CD4-positive, alpha-beta T cell treated with Interleukin-10 for 1 hour (primary cell): ENCODE measurements at places on chromosomes 5 and 9.
A peak's percentile ranks its signal among the peaks of the same experiment; 100 is the strongest.

DNA sequence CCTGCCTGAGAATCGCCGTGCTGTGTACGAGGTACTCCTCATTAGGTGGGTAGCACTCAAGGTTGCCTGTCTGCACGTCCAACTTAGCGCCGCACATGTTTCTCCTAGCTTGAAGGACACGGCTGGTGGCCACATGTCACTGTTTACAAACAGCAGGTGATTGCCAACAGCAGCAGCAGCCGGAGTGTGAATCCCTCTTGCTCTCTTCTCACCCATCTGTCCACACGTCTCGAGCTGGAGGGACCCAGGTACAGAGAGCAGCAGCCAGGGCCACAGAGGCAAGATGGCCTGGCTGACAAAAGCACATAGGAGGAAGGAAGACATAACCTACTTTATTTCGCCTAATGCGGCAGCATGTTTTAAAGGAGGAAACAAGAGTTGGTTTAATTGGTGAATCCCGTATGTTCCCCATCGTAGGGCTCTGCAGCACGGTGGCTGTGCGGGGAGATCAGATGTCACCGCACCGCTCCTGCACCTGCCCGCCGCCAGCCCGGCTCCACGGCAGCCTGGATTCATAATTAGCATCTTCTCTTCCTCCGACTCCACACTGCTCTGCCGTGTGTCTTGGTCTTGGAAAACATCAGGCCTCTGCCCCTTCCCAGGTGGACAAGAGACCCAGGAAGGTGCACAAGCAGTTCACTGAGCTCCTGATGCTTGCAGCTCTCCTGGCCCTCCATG lies 201.6 kb upstream of the IRX1 start:
- no peak for DNase-seq

- DNase-seq = no peak
These were observed 252.9 kb downstream of the MAN2A1 start for GRCh38 chr5:109942646-109943045.

DNA sequence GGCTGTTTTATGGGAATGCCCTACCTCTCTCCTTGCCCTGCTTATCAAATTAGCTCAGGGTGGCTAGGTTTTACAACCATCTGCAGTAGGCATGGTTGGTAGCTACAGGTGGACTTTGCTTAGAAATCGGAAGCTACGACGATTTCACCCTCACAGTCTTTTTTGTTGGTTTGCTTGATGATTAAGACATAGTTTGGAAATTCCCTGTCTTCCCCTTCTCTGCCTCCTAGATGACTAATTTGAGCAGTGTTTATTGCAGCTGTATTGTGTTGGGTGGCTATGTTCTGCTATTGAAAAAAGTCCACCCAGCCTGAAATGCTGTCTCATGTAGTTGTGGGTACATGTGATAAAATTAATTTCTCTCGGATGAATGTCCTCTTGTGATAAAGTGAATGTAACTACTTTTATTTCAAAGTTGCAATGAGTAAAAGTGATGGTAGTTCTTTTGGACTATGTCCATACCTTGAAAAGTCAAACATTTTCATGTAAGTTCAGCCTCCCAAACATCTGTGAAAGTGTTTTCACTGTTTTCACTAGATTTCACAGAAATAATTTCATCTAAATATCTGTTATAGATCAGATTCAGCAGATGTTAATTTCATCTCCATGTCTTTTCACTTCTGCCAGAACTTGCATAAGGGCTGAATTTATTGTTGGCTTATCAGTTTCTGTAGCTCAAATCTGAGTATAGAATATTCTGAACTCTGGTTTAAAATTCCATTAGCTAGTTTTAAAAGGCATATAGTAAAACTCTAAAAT lies 37.3 kb upstream of the FYB1 start:
- peak; percentile 57 for DNase-seq

DNA sequence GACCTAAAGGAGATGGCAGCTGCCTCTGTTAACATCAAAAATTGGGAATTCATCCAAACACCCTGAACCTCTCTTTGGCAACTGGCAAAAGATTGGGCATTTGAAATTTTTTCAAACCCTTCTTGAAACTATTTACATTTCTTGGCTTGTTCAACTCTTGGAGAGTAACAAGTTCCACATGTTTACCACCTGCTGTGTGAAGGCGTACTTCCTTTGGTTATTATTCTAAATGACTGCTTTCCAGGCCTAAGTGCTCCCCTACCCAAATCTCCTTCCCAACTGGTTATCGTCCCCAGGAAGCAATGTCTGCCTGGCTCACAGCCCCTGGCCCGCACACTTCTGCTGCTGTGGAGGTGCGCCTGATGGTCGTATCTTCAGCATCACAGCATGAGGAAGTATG lies 422.7 kb downstream of the DMAC1 start:
- no peak for DNase-seq

DNA sequence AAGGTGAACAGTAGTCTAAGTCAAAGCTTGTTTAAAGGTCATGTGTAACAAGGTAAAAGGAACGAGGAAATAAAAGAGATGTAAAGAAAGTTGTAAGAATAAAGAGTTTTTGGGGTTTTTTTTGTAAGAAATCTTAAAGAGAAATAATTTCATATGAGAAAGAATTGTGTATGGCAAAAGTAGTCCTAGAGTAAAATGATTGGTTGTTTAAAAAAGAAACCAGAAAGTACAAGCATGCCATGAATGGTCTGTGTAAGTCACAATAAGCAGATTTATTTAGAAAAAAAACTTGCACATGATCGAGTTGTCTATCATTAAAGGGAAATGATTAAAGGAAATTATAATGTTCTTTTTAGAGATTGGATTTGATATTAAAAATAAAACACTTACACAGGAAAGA lies 172.6 kb upstream of the TUSC1 start:
- DNase-seq = no peak

- DNase-seq = no peak
These were observed 63.5 kb upstream of the PHYKPL start for GRCh38 chr5:178296066-178296465.

DNA sequence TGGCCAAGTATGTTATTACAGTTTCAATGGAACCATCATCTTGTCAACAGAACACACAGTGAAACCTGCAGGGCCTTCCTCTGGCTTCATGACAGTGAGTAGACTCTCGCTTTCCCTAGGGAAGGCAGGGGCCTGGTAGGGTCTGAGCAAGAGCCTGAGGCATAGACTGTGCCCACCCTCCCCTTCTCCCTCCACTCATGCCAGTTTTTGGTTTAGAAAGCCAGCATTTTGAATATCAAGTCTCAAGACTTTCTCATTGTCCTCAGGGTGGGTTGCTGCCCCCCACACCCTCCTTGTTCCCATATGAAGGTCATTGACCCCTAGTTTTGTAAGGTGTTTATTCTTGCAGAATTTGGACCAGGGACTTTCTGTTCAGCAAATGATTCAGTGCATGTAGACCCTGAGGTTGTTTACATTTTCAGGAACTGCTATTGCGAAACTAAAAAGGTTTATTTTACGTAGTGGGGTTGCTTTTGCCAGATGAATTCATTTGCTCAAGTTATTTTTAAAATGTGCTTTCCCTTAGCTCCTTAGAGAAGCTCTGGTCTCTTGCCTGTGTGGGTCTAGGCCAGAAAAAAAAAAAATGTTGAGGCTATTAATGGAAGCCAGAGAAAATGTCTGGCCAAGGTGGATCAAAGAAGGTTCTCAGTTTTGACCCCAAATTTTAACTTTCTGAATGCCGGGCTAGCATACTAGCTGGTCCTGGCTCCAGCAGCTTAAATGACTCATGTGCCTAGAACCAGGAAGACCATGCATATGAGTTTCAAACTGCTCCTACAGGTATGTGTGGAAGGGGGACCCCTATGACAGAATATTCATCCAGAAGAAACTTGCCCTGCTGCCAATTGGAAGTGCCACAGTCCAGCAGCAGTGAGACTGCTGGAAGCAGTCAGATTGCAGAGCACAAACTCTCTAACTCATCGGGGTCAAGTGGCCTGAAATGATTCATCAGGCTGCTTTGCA lies 10.1 kb upstream of the MOB3B start:
- no peak for DNase-seq

DNA sequence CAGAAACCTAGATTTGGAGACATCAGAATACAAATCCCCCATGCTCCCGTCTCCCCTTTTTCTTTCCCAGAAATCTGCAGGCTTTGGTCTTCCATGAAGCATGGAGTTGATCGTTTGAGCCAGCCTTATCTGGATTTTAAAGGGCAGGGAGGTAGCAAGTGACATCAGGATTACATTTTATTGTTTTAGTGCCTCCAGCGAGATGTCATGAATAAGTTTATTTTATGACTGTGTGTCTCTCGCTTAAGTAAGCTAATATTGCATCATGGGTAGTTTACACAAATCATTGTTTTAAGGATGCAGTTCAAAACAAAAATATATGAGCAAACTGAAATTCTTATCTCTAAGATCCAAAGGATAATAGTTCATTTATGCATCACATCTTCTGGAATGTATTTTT lies 50.7 kb upstream of the TNFSF8 start:
- DNase-seq = no peak

GRCh38 chr5:5135957-5136676 lies 4.0 kb upstream of the ADAMTS16 start:
- no peak for DNase-seq

DNA sequence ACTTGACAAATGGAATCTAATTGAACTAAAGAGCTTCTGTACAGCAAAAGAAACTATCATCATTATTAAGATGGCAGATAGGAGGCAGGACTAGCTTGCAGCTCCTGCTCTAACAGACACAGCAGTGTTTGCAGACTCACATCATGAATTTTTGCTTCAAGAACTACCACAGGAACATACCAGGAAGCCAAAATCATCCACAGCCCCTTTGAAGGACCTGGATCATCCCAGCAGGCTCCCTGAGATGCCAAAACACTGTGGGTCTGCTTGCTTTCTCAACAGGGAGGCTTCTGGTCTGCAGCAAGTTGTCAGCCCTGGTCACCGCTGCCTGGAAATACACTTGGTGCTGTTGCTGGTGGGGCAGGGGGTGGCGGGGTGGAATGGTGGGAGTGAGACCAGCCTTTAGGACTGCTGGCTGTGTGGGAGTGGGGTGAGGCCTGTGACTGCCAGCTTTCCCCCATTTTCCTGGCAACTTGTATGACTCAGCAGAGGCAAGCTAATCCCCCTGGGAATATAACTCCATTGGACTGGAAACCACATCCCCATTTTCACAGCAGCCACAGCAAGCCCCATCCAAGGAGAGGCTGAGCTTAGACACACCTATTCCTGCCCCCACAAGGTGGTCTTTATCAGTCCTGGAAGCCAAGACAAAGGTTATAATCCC lies 533.8 kb upstream of the CYLC2 start:
- no peak for DNase-seq

DNA sequence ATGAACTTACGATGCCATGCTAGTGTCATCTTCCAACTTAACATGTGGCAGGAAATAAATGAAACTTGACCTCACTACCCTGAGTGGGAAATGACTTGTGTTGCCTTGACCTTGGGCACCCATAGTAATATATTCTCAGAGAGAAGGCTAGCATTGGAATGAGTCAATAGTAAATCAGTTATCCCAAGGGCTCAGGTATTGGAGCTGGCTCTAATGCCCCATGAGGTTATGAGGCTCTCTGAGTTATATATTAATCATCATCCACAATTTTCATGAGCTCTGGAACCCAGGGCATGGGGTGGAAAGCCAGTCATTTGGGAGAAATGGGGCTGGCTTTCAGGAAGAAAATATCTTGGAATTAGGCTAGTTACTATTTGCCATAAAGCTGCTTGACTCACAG lies 42.4 kb upstream of the SMIM32 start:
- DNase-seq = no peak
